Neural crest cell (in vitro differentiated cells): ENCODE measurements at places on chromosomes 2 and 18. TPM values are rescaled to one million over a fixed set of nuclear protein-coding genes. Genes with fewer than 3 reads are reported as not detected.

GRCh38 chr18:23585007-23585871 is 1.1 kb downstream of the NPC1 start:
- DNase-seq, result no peak

- DNase-seq, result no peak
These were observed 99.1 kb upstream of the NEUROD1 start for GRCh38 chr2:181779288-181780021.

GRCh38 chr2:1715184-1716013 is 28.9 kb downstream of the PXDN start:
- DNase-seq, result no peak

DNA sequence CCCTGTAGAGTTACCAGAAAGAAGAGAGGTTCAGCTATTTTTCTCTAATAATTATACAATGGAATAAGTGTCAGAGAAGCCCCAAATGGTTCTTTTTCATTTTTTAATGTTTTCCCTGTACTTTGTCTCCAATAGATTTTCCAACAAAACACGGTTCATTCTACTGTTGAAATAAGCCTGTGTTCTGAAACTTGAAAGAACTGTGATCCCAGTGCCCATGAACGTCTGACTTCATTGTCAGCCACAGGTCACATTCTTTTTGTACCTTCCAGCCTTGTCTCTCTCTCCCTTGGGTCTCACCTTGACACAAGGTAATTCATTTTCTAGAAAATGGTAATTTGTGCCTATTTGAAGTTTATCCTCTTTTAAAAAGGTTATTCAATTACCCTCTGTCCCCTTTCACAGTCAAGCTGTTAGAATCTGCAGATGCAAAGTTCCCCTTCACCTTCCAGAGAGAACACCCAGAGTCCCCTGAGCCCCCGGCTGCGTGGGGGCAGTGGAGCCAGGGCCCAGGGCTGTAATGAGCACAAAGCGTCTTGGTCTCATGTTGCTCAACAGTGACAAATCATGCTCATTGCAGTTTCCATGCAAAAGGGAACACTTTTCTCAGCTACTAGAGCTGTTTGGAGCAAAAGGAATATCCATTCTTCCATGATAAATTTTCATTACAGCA is 115.2 kb downstream of the SPHKAP start:
- DNase-seq, result no peak

DNA sequence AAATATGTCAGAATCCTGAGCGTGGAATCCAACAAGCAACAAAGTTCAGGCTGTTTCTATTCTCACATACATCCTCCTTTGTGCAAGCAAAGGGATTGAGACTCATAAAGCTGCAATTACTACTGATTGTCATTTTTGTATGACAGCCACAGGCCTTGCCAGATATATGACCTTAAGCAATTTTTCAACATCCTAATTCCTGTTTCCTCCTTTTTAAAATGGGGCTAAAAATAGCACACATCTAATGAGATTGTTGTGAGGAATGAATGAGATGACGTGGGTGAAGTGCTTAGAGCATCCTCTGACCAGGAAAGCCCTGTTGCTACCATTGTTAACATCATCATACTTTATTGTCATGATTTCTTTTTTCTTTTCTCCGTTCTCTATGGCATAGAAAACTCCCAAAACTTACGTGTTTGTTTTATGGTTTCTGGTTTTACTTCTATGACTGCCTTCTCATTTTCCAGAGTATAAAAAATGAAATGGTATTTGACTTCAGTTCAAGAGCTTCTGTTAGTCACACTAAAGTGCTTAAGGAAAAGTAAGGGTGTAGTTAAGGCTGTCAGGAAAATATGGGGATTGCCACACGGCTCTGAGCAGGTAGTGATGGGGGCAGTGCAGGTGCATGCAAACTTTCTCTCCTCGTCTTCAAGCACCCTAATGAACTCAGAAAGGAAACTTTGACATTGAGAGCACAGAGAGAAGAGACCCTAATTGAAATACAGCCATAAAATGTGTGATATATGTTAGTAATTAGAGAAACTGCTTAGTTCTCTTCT is 590.6 kb upstream of the NETO1 start:
- no peak for DNase-seq

GRCh38 chr18:31489311-31489710 is 8.7 kb upstream of the DSG2 start:
- DNase-seq, result no peak

DNA sequence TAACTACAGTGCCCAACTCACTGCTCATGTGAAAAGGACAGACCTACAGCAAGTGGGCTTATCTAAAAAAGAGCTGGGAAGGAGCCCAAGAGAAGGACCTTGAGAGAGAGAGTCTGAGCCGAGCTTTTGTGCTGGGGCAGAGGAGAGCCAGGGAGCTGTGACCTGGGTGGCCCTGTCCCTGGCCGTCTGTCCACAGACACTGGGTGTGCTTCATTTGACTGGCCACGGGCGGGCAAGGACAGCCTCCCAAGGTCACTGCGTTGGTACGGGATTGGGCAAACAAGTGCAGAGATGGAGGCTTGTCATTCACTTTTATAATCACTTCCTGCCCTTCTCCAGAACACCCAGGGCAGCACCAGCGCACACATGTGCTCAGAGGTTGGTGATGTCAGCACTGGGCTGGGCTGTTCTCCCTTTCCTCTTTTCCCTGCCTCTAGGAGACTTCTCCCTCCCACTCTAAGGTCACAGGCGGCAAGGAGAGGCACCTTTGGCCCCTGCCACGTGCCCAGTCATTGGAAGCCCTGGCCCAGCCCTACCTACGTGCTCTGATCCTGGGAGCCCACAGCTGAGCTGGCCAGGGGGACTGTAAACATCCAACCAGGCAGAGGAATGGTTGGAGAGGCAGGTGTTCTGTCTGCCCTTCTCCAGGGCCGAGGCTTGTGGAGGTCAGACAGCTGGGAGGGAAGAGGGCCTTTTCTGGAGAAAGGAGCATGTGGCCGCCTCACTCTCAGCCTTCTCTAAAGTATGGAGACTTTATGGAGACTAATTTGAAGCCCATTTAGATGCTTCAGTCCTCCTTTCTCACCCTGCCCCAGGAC is 6.4 kb upstream of the PSD4 start:
- no peak for DNase-seq

- no peak for DNase-seq
These were observed 13.7 kb upstream of the FAHD2A start for GRCh38 chr2:95388856-95389244.

- no peak for DNase-seq
These were observed 6.4 kb downstream of the BAZ2B start for GRCh38 chr2:159609811-159610549.

DNA sequence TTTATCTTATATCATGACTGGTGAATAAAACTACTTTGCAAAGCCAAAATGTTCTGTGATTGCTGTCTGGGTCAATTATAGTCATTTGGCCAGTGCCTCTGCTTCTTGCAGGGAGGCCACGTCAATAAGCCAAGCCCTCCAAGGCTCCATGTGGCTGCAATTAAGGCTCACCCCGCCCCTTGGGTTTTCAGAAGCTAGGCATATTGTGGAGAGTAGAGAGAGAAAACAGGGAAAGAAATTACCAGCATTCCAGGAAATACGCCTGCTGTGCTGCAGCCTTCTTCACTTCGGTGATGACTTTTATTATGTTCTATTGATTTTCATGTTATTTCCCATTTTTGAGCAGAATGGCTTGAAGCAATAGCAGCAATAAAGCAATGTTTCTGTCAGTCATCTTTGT is 319.7 kb downstream of the SOX11 start:
- DNase-seq, result no peak

DNA sequence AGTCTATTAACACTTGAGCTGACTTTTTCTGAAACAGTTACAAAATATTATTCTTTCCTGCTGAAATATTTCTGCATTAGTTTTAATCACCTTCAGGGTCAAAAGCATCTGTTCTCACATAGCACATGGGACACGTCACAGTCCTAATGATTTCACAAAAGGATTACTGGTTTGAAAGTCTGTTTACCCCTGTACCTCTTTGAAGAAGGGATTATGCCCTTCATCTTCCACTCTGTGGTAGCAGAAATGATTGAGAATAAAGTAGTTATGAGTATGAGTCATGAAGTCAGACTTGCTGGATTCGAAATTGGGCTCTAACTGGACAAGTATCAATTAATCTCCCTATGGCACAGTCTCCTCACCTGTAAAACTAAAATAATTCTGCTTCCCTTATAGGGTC is 121.2 kb downstream of the SATB2 start:
- DNase-seq, result no peak

GRCh38 chr18:23757437-23757733 is 68.1 kb downstream of the LAMA3 start:
- no peak for DNase-seq

DNA sequence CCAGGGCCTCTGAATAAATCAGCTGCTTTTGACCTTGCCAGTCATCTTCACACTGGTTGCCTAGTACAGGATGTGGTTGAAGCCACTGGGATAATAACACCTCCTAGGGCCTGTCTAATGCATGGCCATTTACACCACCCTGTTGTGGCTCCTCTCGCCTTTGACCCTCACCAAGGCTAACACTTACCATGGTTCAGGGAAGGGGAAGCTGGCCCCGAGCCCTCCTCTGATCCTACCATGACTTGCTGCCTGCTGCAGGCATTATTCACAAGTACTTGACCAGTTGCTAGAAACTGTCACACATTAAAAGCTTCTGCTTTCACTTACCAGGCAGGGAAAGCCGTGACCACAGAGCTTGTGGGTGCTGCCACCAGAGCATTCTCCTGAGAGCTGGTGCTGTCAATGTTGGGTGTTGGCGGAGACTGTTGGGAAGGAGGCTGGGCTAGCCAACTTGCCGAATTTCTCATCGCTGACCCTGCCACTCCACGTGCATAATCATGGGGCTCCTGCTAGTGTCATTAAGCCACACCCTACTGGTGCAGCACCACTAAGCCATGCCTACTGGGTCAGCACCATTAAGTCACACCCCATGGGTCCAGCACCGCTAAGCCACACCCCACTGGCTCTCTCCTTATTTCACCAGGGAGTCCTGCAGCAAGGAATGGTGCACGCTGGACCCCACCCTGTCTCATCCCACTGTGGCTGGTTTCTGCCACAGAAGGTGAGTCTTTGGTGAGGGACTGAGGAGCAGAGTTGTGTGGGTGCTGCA is 47.0 kb upstream of the TTC39C start:
- DNase-seq, result no peak

The HOXD13 gene
- not detected in 2 replicates for total RNA-seq

The ITGB6 gene
- not detected in 2 replicates for total RNA-seq

The SAG gene
- total RNA-seq, result not detected in 2 replicates

The ANKRD62 gene
- total RNA-seq, result not detected in 2 replicates

The TRIM43 gene
- not detected in 2 replicates for total RNA-seq

The ZBTB7C gene
- 0.45 and 0.61 TPM in 2 replicates for total RNA-seq

The RAPGEF4 gene
- total RNA-seq, result 1.7 TPM in 2 replicates
